Activated naive CD4-positive, alpha-beta T cell treated with Interleukin-2 at 50 U/mL for 16 hours (primary cell): ENCODE measurements at places on chromosomes 5 and 9.
A peak's percentile ranks its signal among the peaks of the same experiment; 100 is the strongest.

DNA sequence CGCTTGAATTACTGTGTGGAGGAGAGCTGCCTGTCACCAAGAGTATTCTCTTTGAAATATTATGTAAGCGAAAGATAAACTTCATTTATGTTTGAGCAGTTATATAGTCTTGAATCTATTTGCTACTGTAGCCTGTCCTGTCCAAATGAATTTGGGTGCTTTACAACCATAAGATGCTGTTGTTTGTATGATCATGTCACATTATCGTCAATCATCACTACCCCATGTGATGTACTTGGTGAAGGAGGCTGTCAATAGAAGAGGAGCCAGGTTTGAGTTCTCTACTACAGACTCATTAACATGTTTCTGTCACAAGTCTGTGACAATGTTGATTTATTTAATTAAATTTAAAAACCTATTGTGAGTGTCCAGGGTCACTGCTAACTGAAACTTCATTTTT, 403.3 kb upstream of the MEF2C start:
- no peak for DNase-seq

GRCh38 chr5:160268121-160268520, 38.8 kb downstream of the FABP6 start:
- no peak for DNase-seq

GRCh38 chr9:32258482-32258881, 126.0 kb upstream of the ACO1 start:
- DNase-seq, result no peak

DNA sequence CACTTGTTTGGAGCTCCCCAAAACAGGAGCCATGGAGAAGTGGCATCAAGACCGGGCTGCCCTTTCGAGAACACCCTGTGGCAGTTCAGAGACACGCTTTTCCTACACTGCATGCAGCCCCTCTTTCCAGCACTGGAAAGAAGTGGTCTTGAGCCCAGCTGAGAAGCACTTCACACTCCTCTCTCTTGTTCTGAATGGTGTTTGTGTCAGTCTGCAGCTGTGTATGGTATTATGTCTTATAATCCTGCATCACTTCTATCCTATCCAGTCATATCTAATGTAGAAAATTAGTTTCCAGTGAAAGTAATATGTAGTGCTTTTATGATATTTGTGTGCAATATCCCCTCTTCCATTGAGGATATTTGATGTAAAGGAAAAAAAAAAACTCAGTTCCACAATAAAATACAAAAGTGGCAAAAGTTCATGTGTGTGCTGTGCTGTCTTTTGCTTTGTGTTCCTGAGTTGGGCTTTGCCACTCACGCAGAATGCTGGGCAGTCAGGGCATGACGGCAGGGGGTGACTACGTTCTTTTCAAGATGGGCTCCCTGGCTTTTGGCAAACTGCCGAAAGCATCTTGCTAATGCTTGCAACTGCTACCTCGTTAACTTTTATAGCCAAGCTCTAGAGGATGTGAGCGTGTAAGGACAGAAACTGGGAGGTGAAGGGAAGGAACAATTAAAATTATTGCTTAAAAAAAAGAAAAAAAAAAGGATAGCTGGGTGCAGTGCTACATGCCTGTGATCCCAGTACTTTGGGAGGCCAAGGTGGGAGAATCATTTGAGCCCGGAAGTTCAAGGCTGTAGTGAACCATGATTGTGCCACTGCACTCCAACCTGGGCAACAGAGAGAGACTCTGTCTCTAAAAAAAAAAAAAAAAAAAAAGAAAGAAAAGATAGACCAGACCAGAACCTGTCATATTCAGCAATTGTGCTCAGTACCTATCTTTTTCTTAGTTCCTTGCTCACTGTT, 102.2 kb downstream of the MAP1B start:
- DNase-seq, result no peak

- DNase-seq, result no peak
These were observed 243.8 kb upstream of the WWC1 start for GRCh38 chr5:168047669-168048111.

- DNase-seq, result no peak
These were observed 77.1 kb downstream of the GOLPH3 start for GRCh38 chr5:32096891-32097595.

DNA sequence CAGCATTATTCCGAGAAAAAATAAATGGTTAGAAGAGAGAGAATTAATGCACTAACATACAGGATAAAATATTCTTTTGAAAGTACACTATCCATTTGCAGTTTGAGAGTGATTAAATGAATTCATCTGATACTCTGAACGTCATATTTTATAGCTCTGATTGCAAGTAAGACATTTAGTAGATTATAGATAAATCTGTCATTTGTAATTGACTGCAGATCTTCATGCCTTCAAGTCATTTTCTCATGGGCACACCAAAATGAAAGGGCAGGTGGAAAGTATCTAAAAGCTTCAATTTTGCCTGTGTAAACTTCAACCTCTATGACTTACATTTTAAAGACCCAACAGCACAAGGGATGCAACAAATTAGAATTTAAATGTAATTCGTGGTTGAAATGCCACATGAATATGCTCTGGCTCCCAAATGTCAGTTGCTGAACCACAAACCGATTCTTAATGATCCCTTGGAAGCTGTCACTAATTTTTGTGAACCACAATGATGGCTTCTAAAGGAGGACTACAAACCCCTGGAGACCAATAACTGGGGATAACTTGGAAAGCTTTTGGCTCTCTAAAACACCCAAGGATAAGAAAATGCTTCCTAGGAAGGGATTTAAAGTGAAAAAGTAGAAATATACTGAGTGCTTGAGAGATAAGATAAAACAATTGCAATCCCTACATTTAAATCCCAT, 3.9 kb downstream of the TYRP1 start:
- no peak for DNase-seq

DNA sequence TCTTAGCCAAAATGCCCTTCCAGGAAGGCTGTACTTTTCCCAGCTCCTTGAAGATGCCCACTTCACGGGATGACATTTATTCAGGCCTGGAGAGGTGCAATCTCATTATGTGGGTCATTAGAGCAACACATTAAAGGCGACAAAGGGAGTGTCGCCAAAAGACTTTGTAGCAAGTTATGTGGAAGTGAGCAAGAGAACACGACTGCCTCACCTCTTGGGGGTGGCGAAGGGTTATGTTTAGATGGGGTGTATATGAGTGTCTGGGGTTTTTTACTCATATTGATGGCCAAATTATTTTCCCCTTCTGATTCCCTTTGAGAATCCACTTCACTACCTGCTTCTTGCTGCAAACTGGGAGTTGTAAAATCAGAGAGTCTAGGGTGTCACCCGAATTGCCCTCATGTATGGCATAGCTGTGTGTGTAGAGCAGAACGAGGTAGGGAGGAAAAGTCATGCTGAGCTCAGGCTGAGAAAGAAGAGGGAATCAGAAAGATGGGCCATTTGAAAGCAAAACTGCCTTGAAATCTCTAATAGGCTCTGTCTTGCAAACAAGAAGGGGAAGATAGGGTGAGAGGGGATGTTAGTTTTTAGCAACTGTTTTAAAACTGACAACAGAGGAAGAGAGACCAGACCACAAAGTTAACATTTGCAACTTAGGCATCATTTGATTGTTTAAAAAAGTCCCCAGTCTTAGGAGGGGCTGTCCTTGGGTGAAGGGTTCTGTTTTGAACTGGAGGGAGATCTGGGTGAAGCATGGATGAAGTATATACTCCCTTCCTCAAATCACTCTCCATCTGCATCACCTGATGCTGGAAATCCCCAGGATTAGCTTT, 97.1 kb upstream of the IL12B start:
- no peak for DNase-seq

DNA sequence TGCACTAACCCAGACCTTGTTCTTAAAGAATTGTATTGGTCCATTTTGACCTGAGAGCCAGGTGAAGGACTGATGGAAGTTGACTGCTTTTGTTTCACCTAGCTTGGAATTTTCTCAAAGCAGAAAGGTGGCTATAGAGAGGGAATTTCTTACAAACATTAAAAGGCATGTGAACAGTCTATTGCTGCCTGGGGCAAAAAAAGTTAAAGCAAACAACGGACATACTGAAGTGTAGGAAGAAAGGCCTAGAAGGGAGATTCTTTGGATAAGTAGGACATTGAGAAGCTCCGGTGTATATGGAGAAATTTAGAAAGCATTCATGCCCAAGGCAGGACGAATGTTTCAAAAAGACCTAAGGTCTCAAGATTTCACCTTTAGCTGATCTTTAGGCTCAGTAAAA, 11.7 kb downstream of the CATSPER3 start:
- no peak for DNase-seq

DNA sequence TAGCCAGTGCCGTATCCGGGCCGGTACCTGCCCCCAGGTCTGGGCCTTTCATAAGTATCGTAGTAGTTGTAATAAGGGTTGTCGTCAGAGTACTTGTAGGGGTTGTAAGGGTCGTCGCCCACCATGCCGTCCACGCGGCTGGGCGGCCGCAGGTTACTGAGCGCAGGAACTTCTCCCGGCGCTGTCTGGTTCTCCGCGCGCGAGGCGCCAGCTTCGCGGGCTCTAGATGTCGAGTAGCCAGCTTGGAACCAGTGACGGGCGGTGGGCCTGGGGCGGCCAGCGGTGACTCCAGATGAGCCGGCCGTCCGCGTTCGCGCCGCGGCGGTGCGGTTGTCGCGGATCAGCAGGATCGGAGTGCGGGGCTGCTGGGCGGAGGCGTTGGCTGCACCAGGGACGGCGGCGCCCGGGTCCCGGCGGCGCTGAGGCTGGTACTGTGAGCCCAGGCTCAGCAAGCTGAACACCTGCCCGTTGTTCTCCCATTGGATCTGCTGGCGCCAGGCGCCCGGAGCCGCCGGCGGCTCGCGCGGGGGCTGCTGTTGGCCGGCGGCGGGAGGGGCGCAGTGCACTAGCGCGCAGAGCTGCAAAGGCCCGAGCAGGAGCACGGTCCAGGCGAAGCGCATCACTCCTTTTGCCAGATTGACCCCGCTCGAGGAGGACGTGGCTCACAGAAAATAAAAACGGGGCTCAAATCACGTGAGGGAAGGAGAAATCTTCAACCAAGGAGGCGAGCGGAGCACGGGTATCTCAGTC, 518 bp downstream of the LOX start:
- DNase-seq, result no peak

GRCh38 chr5:112349371-112349770, 69.7 kb downstream of the EPB41L4A start:
- no peak for DNase-seq

- no peak for DNase-seq
These were observed 7.2 kb downstream of the B4GALT7 start for GRCh38 chr5:177607115-177607451.

- peak; percentile 58 for DNase-seq
These were observed 87.6 kb upstream of the RPS23 start for GRCh38 chr5:82365744-82366228.

GRCh38 chr9:110095161-110095595, 112.8 kb downstream of the C9orf152 start:
- DNase-seq, result no peak

DNA sequence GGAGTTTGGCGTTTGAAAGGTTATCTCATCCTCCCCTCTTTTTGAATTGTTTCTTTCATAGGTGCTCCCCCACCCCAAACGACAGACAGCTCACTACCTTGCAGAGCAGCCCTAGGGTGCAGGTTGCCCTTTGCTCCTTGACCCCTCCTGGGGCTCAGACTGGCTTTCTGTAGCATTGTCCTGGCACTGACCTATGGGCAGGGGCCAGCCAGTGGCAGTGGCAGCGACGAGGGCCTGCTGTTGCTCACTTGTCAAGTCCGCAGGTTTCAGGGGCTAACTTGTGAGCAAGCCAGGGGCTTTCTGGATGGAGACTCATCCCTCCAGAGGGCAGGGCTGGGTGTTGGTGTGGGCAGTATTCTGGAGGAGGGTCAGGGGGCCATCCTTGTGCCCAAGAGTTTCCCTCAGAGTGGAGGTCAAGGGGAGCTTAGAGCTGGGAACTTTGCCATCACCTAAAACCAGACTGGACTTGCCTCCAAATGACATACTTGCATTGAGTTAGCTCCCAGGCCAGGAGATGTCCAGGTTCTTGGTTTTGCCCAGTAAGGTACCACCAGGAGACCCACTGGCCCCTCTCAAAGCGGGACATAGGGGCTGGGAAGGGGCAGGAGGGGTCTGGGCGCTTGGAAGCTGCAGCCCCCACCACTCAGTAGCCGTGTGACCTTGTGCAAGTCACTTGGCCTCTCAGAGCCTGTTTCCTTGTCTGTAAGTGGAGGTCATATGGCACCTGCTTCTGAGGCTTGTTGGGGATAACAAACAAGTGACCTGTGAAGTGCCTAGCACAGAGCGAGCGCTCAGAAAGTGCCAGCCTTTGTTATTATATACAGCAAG, 53.5 kb upstream of the CDKN2AIPNL start:
- DNase-seq, result no peak

DNA sequence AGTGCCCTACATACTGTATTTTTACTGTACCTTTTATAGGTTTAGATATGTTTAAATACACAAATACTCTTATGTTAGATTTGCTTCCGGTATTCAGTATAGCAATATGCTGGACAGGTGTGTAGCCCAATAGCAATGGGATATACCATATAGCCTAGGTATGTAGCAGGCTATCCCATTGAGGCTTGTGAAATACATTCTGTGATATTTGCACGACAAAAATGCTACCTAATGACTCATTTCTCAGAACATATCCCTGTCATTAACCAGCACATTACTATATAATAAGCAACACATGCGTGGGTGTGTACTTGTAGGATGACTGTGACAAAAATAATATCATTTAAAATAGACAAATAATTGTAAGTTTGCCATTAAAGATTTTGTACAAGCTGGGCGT, 208.8 kb downstream of the MRPS30 start:
- no peak for DNase-seq

GRCh38 chr5:31717561-31717960, 78.6 kb downstream of the PDZD2 start:
- no peak for DNase-seq

DNA sequence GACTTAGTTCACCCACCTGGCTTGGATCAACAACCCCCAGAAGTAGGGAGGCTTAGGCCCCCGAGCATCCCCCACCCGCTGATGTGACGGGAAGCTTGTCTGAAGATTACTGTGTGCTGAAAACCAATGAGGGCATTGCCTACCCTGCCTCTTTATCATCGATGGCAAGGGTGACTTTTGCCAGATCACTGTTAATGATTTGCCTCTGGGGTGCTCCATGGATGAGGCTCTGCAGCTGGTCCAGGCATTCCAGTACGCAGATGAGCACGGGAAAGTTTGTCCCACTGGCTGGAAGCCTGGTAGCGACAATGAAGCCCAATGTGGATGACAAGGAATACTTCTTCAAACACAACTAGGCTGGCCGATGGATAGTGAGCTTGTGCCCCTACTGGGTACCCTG, 22.0 kb downstream of the RUFY1 start:
- DNase-seq, result no peak

GRCh38 chr5:59136549-59136948, 553.7 kb downstream of the RAB3C start:
- no peak for DNase-seq
